ENCODE measurements at places on chromosomes 16 and 17.

- no peak for DNase-seq
These were observed 129.1 kb downstream of the AIPL1 start for GRCh38 chr17:6305613-6306360.

DNA sequence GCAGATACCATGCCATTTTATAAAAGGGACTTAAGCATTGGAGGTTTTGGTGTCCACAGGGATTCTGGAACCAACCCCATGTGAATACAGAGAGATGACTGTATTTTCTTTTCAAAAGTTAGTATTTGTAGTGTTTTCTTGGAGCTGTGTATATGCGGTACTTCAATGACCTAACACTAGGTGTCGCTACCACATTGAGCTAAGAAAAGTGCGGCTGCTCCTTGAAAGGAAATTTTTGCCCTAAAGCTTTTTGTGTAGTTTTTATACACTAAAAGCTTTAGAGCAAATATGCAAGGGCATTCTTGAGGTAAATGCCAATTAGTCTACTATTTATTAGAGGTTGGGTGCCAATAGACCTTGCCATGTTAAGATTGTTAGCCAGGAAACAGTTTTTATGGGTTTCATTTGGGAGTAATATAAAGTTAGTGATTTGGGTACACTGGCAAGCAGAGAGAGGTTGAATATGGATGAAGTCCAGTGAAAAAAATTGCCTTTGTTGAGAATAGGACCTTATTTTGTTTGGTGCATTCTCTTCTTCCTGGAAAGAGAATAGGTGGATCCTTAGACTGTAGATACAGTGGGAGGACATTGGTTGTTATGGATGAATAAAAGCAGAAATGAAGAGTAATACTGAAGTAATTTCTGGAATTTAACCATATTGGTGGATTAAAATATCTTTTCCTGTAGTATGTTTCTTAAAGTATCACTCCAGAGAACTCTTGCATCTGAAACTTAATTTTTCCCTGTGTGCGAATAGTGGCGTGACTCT lies 43.3 kb downstream of the BCAS3 start:
- DNase-seq, result no peak

GRCh38 chr17:80821546-80821945 lies 170.1 kb upstream of the CHMP6 start:
- DNase-seq, result peak; percentile 49

DNA sequence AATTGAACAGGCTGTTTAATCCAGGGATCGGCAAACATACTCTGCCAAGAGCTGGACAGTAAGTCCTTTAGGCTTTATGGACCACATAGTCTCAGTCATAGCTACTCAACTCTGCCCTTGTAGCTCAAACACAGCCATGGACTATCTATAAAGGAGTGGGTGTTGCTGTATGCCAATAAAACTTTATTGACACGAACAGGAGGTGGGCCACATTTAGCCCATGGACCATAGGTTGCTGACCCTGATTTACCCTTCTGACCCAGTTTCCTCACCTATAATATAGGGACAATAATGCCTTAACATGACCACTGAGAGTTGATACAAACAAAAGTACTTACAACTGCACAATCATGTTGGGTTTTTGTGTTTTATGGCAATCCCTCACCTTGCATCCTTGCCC lies 257.0 kb upstream of the SDK2 start:
- DNase-seq, result no peak

DNA sequence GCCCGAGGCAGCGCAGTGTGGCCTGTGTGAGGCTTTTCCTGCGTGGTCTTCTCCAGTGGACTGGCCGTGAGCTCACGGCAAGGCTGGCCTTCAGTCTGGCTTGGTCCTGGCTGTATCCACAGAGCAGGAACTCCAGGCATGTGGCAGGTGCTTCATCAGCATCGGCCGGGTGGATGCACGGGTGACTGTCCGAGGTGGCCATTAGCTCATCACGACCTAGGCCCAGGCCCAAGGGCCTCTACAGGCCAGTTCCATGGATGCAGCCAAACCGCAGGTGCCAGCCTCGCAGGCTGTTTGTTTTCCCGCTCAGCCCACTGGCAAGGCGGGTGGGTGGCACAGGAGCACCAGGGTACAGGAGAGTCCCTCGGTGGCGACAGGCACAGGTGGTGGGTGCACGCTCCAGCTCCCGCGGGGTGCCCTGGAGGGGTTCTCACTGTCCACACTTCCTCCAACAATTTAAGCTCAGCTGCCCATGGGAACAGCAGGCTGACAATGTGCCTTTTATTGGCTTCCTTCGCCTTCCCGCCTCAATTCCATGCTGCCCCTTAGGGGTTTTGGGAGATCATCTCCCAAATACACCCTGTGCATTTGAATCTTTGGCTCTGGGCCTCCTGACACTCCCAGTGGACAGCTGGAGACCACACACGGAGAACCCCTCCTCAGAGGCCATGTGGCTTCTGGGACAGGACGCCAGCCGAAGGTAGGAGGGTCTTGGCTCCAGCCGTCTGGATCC lies 33.0 kb downstream of the ENGASE start:
- no peak for DNase-seq

DNA sequence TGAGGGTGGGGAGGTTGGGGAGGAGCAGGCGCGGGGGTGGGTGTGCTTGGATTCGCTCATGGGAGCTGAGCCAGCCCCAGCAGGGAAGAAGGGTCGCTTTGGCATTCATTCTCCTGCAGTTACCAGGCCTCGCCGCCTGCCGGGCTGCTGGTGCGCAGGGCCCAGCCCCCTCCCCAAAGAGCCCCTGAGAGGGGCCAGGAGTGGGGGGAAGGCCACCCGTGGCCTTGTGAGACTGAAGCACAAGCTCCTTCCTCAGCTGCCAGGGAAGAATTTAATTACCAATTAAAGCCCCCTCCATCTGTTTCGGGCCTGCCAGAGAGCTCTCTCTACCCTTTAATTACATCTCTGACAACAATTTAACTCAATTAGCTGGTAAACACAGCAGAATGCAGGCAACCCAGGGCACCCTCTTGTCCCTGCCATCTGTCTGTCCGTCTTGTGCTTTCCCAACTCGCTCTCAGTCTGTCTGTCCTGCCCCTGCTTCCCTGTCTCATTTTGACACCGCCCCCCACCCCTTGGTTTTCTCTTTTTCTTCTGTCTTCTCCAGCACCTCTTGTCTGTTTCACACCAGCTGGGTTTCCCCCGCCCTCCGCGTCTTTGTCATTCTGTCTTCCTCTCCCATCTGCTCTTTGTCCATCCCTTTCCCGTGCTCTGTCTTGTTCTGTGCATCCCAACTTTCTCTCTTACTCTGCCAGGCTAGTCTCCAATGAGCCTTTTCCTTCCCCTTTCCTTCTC lies 32.7 kb downstream of the CDK5RAP3 start:
- no peak for DNase-seq
